ENCODE measurements at places on chromosomes 16 and 17.

- DNase-seq = peak; percentile 59
Observed at GRCh38 chr17:386141-386876, 33.7 kb upstream of the RPH3AL start.

GRCh38 chr17:66627985-66628384 is 206.9 kb upstream of the CACNG5 start:
- DNase-seq = no peak

DNA sequence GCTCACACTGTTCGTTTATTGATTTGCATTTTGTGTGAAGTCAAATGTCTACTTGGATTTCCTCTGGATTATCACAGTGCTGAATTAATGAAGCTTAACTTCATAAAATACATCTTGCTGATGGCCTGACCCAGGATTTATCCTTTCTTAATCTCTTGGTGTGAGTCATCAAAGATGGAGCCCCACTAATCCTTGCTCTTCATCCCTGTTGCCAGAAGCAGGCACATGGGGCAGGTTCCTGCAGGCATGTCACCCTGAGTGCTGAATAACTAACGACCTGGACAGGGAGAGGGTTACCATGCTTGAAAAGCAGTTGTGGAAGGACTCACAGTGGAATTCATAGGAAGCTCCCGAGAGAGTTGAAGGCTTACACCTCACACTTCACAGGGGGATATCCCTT is 56.0 kb upstream of the FA2H start:
- DNase-seq = no peak

GRCh38 chr16:31458073-31458843 is 1.0 kb upstream of the ARMC5 start:
- peak; percentile 32 for DNase-seq

- DNase-seq = no peak
Observed at GRCh38 chr17:67435122-67435521, 58.0 kb downstream of the PITPNC1 start.

GRCh38 chr17:35099908-35100307 is 19.8 kb downstream of the RAD51D start:
- no peak for DNase-seq

DNA sequence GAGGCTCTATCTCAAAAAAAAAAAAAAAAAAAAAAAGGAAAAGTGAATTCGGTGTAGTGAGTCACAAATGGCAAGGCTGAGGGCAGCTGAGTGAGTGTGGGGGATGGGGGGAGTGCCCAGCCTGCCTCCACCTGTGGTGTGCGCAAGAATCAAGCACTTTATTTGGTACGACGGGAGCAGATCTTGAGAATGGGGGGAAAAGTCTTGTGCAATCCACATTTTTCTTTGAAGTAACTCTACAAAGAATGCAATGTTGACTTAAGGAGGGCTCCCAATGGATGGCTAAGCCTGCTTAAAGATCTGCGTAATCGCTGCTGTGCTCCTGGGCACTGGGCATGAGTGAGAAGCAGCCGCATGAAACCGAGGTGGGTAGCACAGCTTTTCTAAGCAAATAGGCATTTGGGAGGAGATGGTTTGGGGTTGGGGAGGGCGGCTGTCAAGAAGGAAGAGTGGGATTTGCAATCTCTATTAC is 28.2 kb downstream of the ATP2C2 start:
- no peak for DNase-seq

- peak; percentile 13 for DNase-seq
Observed at GRCh38 chr17:37358098-37358829, 17.5 kb upstream of the C17orf78 start.

DNA sequence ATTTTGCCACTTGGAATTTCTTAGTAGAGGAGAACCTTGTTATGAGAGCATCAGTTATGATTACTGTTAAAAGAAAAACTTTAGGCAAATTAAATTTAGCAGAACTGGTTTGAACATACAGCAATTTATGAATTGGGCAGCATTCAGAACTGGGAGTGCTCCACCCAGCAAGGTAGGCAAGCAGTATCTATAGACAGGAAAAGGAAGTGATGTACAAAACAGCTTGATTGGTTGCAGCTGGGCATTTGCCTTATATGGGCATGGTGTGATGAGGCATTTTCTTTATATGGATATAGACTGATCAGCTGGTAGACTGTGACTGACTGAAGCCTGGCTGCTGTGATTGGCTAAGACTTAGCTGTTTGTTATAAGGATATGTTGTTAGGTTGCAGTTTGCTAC is 17.6 kb upstream of the CYLD start:
- no peak for DNase-seq

DNA sequence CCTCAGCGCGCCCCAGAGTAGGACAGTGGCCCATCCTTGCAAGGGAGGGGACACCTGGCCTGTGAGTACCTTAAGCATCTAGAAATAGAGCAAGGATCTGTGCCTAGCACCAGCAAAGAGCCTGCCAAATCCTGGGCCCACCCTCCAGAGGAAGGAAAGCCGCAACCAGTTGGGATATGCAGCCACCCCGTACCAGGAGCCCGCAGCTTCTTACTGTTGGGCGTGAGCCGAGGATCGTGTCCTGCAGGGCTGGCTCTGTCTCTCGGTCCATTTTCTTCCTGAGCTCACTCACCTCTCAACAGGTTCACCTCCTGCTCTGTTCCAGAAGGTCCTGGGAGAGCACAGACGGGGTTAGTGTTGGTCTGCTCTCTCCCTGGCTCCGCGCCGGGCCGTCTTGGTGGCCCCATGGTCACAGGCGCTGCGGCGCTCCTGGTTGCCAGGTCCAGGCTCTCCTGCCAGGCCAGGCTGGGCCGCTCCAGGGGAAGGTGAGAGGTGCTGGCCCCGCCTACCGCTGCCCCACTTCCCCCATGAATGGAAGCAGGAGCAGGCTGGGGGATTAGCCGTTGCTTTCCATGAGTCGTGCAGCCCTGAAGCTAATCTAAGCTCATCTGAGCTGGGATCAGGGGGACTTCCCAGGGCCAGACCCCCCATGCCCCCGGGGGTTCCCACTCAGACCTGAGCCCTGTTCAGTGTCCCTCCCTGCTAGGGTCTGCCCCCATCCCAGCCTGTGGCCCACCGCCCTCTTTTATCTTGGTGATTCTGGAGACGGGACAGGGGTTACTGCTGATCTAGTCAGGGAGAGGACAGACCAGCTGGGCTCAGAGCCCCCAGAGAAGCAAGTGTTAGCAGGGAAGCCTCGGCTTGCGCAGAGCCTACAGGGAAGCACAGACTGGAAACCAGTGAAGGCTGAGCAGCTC is 12.7 kb downstream of the ENDOV start:
- DNase-seq = no peak

- DNase-seq = no peak
Observed at GRCh38 chr17:7328840-7329373, at the start of gene NEURL4. Gene NEURL4, minus strand, starts transcription at chr17:7329335. Its CDS starts 23 bp downstream, at chr17:7329312.

DNA sequence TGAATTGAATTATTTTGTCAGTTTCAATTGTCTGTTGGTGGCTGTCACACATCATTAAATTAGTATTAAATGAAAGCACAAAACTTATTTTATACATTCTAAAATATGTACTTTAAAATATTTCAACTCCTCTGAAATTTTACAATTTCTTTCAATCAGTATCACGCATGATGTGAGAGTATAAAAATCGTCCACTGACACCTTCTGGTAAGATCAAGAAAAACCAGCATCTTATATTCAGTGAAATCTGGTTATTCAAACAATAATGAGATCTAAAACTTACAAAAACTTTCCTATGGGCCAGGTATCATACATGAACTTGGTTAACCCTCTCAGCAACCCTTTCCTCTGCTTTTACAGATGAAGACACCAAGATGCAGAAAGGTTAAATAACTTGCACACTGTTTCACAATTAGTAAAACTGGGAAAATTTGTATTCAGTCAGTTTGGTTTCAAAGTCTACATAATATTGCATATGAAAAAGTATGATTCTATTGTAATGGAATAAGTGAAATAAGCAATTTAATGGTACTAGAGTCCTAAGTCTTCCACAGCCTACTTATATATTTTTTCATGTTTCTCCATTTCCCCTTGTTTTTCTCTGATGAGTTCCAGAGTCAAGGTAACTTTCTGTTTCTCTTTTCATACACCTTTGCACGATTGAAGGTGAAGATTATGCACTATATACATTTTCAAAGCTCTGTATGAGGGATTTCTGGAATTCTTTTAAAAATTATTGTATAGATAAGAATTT is 58.7 kb downstream of the EFCAB5 start:
- DNase-seq = no peak

DNA sequence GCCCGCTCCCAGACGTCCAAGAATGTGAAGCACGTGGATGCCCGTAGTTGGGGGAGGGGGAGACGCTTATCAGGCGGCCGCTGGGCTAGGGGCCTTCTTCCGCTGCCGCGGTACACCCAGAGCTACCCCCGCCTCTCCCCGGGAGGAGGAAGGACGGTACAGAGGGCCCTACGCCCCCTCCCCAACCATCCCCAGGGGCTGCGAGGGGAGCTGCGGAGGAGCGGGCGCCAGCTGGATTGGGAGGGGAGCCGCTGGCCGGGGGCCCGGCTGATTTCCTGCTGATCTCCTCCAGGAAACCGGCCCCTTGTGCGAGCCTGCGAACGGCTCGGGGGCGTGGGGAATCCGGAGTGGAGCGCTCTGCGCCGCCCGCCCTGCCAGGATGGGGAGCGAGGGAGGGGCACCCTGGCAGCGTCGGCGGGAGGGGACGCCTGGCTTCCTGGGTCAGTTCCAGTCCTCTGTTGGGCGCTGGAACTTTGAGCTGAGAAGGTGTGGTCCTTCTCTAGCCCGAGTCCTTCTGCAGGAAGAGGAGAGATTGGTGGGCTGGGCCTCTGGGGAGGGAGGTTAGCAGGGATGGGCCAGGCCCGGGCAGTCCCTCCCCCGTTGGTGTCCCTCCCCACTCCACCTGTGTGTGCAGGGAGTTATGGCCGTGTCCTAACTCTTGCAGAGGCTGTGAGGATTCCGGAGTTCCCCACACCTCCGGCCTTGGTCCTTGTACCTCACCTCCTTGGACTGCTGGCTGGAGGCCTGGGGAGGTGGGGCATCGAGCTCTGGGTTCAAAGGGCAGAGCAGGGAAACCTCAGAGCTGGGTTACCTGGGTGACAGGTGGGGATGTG is 19.2 kb downstream of the GJD3 start:
- no peak for DNase-seq

- no peak for DNase-seq
Observed at GRCh38 chr16:88606148-88606757, 32.1 kb upstream of the IL17C start.

GRCh38 chr17:5950878-5951277 is 119.3 kb upstream of the WSCD1 start:
- no peak for DNase-seq
